ENCODE measurements at places on chromosomes 5 and 9.
A peak's percentile ranks its signal among the peaks of the same experiment; 100 is the strongest.

DNA sequence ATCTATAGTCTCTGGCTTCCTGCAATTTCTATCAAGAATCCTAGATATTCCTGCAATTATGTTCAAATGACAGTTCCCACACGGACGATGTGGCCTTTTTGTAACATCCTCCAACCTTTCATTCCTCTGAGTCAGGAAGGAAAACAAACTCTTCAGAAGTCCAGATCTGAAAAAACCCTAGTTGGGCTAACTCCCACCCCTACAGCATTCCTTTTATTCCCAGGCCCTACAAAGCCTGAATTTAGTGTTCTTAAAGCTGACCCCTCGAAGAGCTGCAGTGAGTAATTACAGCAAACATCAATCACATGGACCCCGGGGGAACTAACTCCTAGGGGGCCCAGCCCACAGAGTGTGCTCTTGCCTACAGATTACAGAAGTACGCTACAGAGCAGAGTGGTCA lies 99.7 kb downstream of the SERINC5 start:
- DNase-seq: no peak

DNA sequence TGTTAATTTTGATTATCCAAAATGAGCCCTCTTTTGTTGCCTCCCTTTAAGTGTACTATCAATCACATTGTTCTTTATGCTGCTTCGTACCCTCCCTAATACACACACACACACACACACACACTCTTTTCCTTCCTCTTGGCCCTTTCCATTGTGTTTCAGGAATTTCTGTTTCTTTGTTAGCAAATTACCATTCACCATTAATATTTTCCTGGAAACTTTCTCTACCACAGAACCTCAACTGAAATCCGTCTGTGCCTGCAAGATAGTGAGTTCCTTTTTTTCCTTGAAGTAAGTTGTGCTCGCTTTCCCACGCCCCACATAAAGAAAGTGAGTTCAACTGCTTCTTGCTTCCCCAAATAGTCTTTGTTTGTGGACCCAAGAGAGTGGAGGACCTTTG lies 61.8 kb downstream of the SMIM15 start:
- DNase-seq: peak; percentile 71

- no peak for DNase-seq
Observed at GRCh38 chr9:74044844-74045243, 452.3 kb upstream of the RORB start.

- DNase-seq: peak; percentile 26
Observed at GRCh38 chr9:110188991-110189390, 19.0 kb downstream of the C9orf152 start.

GRCh38 chr5:8676695-8677094 lies 807.7 kb downstream of the MTRR start:
- no peak for DNase-seq

- DNase-seq: no peak
Observed at GRCh38 chr9:17894501-17895160, 315.8 kb downstream of the SH3GL2 start.

DNA sequence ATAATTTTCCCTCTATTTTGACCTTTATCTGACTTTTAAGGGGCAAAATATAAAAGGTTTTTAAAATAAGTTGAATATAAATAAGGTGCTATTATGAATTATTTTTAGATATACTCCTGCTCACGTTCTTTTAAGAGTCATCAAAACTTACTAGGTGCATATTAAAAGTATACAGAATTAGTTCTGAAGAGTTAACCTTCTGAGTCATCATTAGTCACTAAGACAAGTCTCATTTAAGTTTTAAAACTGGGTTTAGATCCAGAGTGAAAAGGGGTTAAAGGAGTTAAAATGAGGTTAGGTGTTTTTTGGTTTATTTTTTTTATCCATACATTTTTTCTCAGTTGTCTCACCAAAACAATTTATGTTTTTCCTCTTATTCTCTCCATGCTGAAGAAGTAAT lies 41.7 kb downstream of the SMIM15 start:
- DNase-seq: no peak

DNA sequence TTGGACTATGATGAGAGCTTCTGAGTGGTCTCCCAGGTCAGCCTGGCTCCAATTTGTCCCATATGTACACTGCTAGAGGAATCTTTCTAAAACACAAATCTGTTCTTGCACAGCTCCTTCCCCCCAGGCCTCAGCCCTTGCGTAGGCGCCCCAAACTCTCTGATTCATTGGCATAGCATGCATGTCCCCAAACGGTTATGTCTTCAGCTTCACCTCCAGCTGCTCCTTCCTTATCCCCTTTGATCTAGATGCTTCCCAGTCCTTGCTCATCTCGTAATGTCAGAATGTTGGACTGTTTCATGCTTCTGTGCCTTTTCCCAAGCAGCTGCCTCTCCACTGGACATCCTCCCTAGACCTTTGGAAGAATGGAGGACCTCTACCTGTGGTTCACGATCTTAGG lies 60.1 kb upstream of the BASP1 start:
- DNase-seq: no peak

GRCh38 chr5:443239-444151 lies 519 bp downstream of the EXOC3 start:
- DNase-seq: no peak

DNA sequence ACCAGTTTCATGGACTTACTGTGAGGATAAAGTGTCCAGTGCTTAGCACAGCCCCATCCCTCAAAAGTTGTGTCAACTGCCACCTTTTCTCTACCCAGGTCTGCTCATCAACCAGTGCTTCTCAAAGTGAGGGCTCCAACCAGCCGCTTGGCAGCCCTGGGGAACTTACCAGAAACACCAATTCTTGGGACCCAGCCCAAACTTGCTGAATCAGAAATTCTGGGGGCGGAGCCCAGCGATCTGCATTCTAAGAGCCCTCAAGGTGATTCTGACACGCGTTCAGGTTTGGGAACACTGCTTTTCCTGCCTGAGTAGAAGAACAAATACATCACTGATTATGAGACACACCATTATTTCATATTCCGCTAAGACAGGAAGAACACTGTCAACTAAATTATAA lies 132.0 kb downstream of the NSG2 start:
- no peak for DNase-seq

DNA sequence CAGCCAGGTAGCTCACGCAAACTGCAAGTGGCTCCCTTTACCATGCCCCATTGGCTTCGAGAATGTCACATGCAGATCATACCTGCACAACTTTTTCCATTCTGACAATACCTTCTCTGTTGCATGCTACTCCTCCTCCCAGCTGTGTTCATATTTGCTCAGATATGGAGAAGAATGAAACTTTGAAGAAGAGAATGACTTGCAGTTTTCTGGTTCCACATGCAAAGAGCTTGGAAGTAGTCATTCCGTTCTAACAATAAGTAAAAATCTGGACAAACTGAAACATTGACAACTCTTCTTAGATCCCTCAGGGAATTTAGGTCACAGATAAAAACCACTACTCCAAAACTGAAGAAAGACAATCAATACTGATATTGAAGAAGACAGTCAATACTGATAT lies 49.6 kb upstream of the IRX1 start:
- DNase-seq: no peak

- DNase-seq: no peak
Observed at GRCh38 chr5:131521252-131521651, 113.8 kb downstream of the RAPGEF6 start.

DNA sequence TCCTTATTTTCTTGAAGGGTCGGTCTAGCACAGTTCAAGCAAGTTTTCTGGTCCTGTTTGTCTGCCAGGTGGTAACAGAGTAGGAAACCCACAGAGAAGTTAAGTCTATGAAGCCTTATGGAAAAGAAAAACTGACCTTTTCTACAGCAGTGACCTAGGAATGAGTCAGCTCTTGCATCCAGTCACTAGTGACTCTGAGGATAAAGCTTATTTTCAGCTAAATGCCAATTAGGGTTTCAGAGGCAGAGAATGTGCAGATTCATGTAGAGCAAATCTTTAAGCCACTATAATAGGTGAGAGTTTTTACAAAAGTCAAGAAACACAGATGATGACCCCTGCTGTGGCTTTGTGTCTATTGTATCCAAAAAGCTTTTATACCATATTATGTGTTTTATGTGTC lies 100.7 kb downstream of the CWC27 start:
- DNase-seq: no peak

GRCh38 chr9:134630861-134631260 lies 10.7 kb upstream of the COL5A1 start:
- DNase-seq: no peak

- no peak for DNase-seq
Observed at GRCh38 chr5:44807269-44807668, 1.5 kb upstream of the MRPS30 start.

DNA sequence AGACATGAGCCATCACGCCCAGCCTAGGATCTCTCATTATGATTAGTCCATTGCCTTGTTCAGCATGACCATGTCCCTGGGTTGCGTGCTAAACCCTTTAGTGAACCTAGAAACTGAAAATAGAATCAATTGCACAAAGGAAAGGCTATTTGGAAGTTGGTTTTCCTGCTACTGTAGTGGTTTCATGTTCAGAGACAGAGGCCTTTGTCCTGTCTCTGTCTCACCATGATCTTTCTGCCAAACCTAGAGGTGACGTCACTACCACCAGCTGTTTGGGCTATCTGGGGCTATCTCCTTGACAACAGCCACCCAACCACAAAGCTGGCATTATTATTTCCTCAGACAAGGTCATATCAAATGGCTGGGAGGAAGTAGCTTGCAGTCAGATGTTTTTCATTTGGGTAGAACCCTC lies 4.0 kb upstream of the CDK5RAP2 start:
- DNase-seq: peak; percentile 58

DNA sequence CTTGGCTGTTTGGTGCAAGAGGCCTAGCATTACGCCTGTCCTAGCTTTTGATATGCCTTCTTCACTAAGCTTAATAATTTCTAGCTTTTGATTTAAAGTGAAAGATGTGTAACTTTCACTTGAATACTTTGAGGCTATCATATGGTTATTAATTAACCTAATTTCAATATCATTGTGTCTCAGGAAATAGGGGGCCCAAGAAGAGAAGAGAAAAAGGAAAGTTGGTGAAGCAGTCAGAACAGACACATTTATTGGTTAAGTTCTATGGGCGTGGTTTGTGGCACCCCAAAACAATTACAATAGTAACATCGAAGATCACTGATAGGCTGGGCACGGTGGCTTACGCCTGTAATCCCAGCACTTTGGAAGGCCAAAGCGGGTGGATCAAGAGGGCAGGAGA lies 40.9 kb upstream of the F2RL2 start:
- no peak for DNase-seq

GRCh38 chr5:3394891-3395599 lies 200.6 kb upstream of the IRX1 start:
- DNase-seq: no peak

- no peak for DNase-seq
Observed at GRCh38 chr9:110083866-110084265, 124.1 kb downstream of the C9orf152 start.

GRCh38 chr9:61665330-61665751 lies 475.5 kb downstream of the SPATA31A7 start:
- no peak for DNase-seq

- DNase-seq: no peak
Observed at GRCh38 chr5:143740956-143741355, 71.0 kb upstream of the HMHB1 start.

DNA sequence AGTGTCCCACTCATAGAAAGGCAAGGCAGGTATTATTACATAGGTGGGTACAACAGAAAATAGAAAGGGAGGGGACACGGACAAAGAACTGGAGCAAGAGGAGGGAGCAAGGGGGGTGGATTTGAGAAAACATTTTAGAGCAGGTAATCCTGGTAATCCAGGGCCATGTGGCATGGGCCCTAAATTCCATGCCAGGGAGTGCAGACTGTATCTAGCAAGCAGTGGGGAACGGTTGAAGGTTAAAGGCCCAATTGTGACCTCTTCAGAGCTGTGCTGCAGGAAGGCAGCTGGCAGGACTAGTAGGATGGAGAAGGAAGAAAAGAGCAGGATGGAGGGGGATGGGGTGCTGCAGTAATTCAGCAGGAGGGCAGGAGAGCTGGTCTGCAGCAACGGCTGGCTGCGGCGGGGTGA lies 75.2 kb downstream of the PDE6A start:
- DNase-seq: no peak

DNA sequence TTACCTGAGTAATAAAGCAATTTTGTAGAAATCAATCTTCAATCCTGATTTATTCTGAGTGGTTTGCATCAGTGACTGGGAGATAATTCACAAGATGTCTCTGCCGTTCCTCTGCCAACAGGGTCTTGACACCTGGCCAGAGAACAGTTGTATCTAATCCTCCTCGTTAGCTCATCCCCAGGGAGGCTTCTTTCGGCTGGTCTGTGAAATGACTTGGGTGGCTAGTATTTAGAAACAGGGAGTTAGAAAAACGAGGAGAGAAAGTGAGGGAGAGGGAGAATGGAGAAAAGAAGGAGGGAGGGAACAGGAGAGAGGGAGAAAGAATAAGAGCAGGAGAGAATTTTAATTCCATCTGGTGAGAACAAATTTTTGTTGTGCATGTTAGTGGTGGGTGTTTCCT lies 600.2 kb upstream of the TLE4 start:
- DNase-seq: no peak

GRCh38 chr9:36986468-36987408 lies 47.3 kb downstream of the PAX5 start:
- DNase-seq: no peak

DNA sequence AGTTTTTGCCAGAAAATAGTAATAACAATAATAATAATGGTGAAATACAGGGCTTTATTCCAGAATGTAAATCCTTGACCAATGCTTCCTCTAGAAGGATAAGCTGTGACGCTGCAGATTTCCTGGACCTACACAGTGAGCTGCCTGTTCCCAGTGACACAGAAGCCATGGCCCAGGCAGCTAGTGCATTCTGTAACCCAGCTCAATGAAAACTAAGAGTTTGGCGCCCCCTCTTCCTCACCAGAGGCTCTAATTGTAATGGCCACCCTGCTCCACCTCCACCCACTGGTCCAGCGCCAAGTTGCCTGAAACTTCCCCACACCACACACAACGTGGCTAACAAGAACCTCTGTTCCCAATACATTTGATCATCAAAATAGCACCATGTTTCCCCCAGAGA lies 248.1 kb downstream of the CETN3 start:
- peak; percentile 34 for DNase-seq

- no peak for DNase-seq
Observed at GRCh38 chr5:20572614-20573013, 584.6 kb upstream of the CDH18 start.

- DNase-seq: peak; percentile 64
Observed at GRCh38 chr9:92138157-92138959, 23.1 kb upstream of the SPTLC1 start.

- no peak for DNase-seq
Observed at GRCh38 chr9:134060546-134060945, 7.3 kb downstream of the BRD3 start.

DNA sequence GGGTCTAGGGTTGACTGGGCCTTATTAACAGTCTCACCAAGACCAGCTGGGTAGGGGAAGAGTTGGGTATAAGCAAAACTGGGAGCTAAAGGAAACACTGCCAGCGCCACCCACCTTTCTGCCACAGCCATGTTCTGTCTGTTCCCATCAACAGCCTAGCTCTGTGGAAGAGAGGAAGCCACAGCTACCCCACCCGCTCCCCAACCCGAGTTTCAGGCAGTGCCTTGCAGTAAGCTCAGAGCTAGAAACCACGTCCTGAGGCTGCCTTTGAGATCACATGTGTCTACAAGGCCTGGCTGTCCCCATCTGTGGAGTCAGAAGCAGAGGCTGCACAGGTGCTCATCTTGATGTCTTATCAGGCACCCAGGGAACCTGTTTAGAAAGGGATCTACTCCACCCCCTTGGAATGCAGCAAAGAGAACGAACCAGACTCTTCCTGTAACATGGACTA lies 15.3 kb downstream of the HNRNPH1 start:
- peak; percentile 35 for DNase-seq

GRCh38 chr9:133715295-133715865 lies 22.8 kb downstream of the SARDH start:
- no peak for DNase-seq

GRCh38 chr5:146290318-146290717 lies 48.3 kb upstream of the POU4F3 start:
- no peak for DNase-seq
